Iris pigment epithelial cell (primary cell): ENCODE measurements at places on chromosomes 6 and 20.
A peak's percentile ranks its signal among the peaks of the same experiment; 100 is the strongest.

GRCh38 chr6:73109659-73110058, 115.6 kb downstream of the KHDC1L start:
- DNase-seq, result no peak

DNA sequence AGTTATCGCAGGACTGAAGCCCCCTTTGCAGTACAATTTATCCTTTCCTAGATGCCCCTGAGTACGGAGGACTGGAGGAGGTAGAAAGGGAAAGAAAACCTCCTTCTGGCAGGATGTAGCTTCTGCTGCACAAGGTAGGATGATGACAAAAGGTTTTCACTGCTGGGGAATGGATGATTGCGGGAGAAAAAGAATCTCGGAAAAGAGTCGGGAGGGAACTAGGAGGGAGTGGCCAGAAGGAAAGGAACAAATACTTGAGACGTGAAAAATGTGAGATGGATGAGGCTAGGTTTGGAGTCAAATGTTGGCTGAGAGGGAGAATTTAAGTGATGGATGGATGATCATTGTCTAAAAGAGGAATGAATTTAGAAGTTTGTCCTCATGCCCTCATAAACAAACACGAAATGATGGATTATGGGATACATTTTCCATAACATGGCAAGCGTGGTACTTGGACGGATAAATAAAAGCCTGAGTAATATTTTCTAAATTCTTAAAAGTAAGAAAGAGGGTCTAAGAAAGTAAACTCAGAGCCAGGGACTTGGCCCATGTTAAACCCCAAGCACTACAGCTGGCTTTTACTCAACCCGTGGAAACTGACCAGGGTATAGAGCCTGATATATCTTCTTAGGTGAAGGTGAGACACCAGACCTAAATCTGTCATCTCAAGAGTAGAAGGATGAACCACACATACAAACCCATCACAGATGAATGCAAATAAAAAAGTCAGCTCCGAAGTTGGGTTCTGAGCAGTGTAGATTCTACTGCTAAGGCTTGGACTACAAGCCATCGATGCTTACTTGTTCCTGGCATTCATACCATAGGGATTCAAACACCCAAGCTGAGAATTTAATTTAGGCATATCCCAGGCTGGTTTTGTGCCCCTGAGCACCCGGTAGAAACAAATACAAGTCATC, 72.4 kb downstream of the HFE start:
- DNase-seq, result peak; percentile 45

DNA sequence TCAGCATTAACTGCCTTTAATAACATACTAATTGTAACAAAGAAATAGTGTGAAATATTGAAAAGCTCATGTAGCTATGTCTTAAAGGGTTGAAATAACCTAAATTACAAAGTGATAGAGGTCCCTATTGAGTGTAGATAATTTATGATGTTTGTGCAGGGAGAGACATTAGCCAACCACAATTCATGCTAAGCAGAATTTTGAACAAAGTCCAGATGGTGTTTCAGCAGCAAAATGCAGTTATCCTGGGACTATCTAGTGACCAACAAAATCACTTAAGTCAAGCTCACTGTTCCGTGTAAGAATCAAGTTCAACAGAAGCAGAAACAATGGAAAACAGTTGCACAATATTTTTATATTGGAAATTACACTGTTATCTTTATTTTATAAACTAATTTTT, 218.5 kb downstream of the SIM1 start:
- no peak for DNase-seq

DNA sequence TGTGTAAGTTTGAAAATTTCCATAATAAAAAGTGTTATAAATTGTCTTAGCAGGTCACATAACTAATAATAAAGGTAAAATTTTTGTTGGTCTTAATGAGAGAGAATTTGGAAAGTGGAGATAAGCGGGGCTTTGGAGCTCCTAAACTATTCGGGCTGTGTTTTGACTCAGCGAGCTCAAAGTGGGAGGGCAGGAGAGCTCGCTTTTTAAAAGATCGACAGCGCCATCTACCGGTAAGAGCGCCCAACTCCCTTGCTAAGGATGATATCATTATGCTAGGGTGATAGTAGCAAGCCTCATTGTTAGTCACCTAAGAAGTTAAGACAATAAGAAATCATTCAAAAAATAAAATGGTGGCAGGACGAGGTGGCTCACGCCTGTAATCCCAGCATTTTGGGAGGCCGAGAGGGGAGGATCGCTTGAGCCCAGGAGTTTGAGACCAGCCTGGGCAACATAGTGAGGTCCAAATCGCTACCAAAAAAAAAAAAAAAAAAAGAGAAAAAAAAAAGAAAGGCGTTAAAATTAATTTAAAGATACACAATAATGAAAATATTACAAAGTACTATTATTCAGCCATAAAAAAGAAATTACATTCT, 24.8 kb downstream of the C6orf15 start:
- peak; percentile 87 for DNase-seq

DNA sequence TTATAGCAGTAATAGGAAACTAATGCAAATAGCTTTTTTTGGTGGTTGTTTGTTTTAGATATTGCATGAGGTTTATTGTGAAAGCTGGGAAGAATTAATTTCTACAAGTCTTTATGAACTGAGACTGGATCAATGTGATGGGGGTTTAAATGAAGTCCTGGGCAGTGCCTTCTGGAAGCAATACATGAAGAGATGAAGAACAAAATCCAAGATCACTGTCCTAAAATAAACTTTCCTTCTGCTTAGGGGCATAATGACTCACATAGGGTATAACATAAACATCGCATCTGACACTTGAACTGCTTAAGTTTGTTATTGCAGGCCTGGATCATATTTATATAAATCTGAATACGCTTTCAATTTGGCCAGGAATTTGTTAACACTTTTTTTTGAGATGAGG, 20.9 kb upstream of the SHLD1 start:
- peak; percentile 68 for DNase-seq

DNA sequence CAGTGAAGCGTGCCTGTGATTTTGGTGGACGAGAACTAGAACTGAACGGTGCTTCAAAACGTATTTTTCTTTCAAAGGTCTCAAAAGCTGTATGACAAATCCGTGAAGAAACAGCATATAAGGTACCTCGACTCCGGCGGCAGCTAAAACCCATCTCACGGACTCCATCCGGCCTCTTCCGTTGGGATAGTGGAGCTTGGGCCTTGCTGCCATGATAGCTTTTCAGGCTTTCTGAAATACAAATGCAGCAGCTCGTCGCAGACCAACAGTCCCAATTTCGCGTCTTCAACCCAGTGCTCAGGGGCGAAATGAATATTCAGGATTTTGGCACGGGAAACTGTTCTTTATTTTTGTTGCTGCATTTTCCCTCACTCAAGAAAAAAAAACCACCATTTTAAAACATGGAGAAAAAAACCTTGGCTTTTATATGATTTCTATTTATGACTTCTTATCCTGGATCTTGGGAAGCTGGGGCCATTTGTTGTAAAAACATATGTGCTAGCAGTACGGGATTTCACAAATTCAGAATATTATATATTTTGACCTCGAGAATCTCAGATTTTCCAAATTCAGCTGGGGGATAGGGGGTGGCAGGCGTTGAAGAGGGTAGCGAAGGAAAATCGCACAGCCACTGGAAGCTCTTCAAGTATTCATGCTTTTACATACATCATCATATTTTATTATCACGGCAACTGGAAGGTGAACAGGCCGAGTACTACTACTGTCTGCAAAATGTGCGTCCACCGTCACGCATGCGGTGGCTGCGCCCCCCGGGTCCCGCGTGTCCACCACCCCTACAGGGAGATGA, 849 bp downstream of the GSTA4 start:
- peak; percentile 40 for DNase-seq

DNA sequence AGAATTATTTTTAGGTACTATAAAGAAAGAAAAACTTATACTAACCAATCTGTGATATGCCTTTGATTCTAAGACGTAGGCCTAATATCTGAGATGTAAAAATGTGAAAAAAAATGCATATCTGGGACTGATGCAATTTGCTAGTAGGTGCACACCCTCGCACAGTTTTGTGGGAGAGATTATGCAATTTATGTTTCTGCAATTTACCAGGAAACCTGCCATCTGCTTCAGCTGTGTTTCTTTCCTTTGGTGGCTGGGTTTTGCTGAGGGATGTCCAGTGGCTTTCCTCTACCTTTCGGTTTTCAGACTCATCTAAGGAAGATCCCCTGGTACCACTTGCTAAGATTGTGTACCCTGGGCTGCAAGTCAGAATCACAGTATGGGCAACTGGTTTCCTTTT, 186.9 kb downstream of the ZFP64 start:
- DNase-seq, result peak; percentile 83

GRCh38 chr20:31490752-31491151, 15.7 kb downstream of the REM1 start:
- DNase-seq, result no peak

DNA sequence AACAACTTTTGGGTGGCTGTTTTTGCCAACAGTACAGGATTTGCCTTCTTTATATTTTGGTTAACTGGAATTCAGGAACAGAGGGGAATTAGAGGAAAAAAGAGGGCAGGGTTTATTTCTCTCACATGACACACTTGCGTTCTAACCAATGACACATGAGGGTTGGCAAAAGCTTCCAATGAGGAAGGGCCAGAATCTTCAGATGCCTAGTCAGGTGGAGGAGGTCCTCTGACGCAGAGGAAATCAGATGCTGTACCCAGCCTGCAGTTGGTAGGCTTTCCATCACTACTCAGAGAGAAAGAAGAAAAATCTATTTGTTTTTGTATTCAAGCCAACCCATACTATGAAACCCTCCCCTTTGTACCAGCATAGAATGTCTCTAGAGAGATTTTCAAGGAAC, 20.8 kb downstream of the TM9SF4 start:
- no peak for DNase-seq

DNA sequence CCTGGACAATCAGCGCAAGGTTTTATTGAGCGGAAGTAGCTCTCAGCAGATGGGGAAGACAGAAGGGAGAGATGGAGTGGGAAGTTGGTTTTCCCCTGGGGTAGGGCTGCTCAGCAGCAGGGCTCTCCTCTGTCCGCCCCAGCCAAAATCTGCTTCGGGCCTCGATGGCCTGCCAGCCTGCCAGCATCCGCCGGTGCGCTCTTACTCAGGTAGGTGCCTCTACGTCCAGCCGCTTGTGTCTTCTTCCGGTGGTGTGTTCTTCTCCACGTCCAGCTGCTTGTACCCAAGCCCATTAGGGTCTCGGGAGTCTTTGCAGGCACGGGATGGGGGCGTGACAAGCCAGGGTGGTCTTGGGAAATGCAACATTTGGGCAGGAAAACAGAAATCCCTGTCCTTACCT, 1340.0 kb upstream of the MAP3K7 start:
- DNase-seq, result no peak

- peak; percentile 62 for DNase-seq
Observed at GRCh38 chr6:106253172-106253571, 72.4 kb downstream of the ATG5 start.

- peak; percentile 94 for DNase-seq
Observed at GRCh38 chr20:47792021-47792618, 6.8 kb upstream of the SULF2 start.

GRCh38 chr6:167827583-167828324, 1.0 kb downstream of the AFDN start:
- DNase-seq, result peak; percentile 50
